ENCODE measurements at places on chromosomes 6 and 20. TPM values are rescaled to one million over a fixed set of nuclear protein-coding genes. Genes with fewer than 3 reads are reported as not detected.

Gene FAM83C
- not detected for total RNA-seq

Gene C6orf52
- total RNA-seq, result 1.6 TPM

Gene GSTA3
- total RNA-seq, result not detected

Gene ZC2HC1B
- not detected for total RNA-seq

Gene NRM
- 26.2 TPM for total RNA-seq

Gene SIRPD
- total RNA-seq, result not detected

All from mesangial cell (primary cell).